Inflammatory macrophage treated with lipopolysaccharide for 1 hour (primary cell): ENCODE measurements at places on chromosomes 6 and 20.

DNA sequence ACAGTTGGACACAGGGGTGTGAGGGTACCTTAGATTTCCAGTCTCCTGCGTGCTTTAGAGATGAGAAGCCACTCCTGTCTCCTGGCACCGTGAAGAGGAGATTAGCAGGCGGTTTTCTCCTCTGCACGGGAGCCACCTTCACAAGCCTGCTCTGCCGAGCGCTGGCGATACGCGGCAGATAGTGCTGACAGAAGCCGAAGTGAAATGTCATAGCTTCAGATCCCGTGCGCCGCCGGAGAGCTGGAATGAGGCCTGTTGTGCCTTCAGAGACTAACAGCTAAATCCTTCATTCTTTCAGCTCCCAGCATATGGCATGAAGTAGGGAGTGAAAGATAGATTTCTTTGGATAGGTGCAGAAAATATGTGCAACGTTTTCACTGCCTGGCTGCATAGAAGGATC lies 371.0 kb downstream of the TAF4 start:
- no peak for DNase-seq

- DNase-seq, result no peak
Observed at GRCh38 chr6:23790756-23791155, 335.3 kb upstream of the NRSN1 start.

GRCh38 chr20:38301309-38301708 lies 2.6 kb upstream of the BPI start:
- no peak for DNase-seq

GRCh38 chr6:102619585-102619984 lies 1226.1 kb downstream of the GRIK2 start:
- DNase-seq, result no peak

GRCh38 chr6:5457041-5457440 lies 195.7 kb downstream of the FARS2 start:
- DNase-seq, result no peak

DNA sequence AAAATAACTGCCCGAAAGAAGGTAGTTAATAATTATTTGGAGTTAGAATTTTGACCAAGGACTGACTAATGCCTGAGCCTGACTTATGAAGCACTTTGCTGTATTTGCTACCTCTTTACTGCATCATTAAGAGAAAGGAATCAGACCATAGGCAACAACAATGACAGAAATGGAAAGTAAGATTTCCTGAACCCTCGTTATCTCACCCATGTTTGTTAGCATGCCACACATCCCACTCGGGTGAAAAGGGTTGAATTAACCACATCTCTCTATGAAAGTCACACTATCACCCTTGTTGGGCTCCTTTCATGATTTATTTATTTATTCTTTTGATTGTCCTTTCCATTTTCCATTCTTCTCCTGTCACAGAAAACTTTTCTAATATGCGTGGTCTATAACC lies 59.6 kb downstream of the OLIG3 start:
- DNase-seq, result no peak

- no peak for DNase-seq
Observed at GRCh38 chr6:11632795-11633511, 95.4 kb downstream of the TMEM170B start.
